ENCODE measurements at places on chromosomes 2 and 18.

GRCh38 chr2:99868260-99868659, 274.1 kb downstream of the AFF3 start:
- DNase-seq = no peak

DNA sequence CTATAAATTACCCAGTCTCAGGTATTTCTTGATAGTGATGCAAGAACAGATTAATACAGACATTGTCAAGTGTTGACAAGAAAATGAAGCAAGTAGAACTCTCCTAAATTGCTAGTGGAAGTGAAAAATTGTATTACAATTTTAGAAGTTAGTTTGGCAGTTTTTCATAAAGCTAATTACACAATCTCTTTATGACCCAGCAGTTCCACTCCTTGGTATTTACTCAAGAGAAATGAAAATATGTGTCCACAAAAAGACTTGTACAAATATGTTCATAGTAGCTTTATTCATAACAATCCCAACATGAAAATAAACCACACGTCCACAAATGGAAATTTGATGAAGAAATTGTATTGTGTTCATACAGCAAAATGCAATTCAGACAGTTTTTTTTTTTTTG, 49.4 kb downstream of the PDE1A start:
- no peak for DNase-seq

- no peak for DNase-seq
These were observed 10.6 kb downstream of the SUPT7L start for GRCh38 chr2:27652790-27653189.

GRCh38 chr18:62751341-62751821, 36.0 kb downstream of the PHLPP1 start:
- peak; percentile 46 for DNase-seq

GRCh38 chr2:171847627-171848026, 46.4 kb downstream of the SLC25A12 start:
- no peak for DNase-seq

- no peak for DNase-seq
These were observed 120.1 kb downstream of the IRS1 start for GRCh38 chr2:226679389-226680065.

- no peak for DNase-seq
These were observed 90.2 kb downstream of the EHD3 start for GRCh38 chr2:31324016-31324633.

DNA sequence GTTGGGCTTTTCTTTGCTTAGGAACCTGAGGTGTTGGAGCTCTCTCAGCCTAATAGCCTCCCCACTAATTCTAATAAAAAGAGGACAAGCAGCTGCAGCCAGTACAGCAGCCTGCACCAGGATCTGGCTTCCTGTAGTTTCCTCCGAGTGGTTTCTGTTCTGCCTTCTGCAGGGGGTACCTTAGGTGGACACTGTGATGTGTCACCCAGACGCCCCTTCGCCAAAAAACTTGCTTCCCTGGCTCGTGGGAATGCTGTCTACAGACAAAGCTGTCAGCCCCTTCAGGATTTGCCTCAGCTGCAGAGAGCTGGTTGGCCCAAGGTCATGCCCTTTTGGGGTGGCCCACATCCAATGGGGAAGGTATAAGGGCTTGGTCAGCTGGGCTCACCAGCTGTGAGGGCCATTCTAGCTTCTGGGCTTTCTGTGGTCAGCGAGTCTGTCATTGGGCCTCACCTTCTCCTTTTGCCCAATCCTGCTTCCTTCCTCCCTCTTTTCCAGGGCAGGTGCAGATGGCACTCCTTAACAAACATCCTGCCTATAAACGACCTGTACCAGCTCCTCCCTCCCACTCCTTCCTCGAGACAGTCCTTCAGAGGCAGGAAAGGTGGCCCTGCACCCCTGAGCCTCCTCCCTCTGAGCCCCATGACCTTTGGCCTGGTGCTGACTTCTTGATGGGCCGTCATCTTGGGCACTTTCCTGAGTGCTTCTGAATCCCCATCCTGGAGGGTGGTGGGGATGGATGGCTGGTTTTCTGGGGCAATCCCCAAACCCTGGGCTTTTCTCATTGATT, 44.0 kb upstream of the ROCK2 start:
- DNase-seq = no peak

DNA sequence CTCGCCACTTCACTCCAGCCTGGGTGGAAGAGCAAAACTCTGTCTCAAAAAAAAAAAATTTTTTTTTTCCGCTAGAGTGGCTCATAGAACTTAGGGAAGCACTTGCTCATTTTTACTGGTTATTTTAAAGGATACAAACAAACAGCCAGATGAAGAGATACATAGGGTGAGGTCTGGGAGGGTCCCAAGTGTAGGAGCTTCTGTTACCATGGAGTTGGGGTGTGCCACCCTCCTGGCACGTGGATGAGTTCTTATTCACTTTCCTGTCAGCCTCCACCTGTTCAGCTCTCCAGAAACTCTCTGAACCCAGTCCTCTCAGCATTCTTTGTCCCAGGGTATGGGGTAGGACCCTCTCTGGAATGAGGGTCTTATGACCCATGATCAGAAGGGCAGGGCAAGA, 4.9 kb upstream of the MAT2A start:
- no peak for DNase-seq

GRCh38 chr2:28411166-28411755, 18.6 kb downstream of the FOSL2 start:
- DNase-seq = no peak

- no peak for DNase-seq
These were observed 541.1 kb downstream of the SATB2 start for GRCh38 chr2:198916548-198917080.

DNA sequence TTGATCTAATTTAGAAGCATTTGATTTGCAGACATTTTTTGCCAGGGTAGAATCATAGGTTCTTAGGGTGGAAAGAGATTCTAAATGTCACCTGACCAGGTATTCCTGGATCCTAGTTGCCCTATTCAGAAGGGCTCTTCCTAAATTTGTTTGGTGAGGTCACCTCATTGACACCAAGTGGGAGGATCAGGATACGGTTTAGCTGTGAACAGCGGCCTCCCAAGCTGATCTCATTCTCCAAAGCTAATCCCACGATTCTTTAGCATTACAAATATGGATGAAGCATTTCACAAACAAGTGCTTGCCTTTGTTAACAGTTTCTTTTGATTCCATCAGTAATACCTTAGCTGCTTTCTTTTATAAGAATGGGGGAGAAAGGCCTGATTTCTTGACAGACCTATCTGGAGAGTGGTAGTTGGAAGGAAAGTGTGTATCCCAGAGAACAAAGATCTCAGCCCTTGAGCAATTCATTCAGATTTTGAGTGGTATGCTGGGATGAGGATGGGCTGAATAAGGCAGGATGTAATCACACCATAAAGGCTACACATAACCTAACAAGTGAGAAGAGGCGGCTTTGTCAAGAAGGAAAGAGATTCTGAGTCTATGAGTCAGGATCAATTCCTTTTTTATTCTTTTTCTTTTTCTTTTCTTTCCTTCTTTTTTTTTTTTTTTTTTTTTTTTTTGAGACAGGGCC, 16.6 kb downstream of the KCTD1 start:
- DNase-seq = no peak

- DNase-seq = no peak
These were observed 59.8 kb upstream of the SLC8A1 start for GRCh38 chr2:40511661-40512213.

DNA sequence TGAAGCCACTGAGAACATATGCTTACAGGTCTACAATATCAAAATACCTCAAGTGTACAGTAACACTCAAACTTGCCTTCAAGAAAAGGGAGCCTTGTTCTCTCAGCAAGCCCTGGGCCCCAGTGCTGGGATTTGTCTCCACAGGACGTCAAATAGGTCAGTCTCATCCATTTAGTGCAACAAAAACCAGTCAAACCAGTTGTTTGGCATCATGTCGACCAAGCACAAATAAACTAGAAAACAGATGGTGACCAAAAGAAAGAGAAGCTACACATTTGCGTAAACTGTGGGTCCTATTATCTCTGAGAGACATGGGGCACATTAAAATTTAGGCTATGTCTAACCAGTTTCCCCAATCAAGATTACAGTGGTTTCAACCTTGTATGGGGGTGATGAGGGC, 182.6 kb upstream of the PKDCC start:
- DNase-seq = no peak

GRCh38 chr2:190277234-190278112, 42.2 kb downstream of the HIBCH start:
- no peak for DNase-seq

GRCh38 chr2:211128287-211128686, 571.9 kb downstream of the CPS1 start:
- no peak for DNase-seq

- DNase-seq = no peak
These were observed 1.2 kb upstream of the EN1 start for GRCh38 chr2:118848381-118849225.

DNA sequence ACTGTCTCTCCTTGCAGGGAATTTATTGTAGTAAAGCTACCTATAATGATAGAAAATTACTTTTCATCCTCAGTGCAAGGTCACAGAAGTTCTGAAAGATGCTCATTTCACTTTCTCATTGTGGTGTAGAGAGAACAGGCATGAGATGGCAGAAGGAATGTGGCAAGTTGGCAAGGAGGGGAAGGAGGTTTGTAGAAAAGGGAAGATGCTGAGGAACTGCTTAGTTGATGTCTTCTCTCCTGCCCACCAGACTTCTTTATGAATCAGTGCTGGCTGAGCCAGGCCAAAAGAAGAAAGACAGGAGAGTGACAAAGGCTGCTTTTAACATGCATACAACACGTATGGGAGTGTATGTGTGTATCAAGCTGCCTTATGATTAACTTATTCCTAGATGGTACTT, 164.4 kb downstream of the PRPF40A start:
- DNase-seq = no peak

GRCh38 chr2:37625156-37625555, 46.3 kb downstream of the CDC42EP3 start:
- no peak for DNase-seq

- DNase-seq = no peak
These were observed 150.7 kb upstream of the LMAN1 start for GRCh38 chr18:59509481-59510442.

- DNase-seq = no peak
These were observed 1.1 kb upstream of the PREB start for GRCh38 chr2:27135478-27135955.

DNA sequence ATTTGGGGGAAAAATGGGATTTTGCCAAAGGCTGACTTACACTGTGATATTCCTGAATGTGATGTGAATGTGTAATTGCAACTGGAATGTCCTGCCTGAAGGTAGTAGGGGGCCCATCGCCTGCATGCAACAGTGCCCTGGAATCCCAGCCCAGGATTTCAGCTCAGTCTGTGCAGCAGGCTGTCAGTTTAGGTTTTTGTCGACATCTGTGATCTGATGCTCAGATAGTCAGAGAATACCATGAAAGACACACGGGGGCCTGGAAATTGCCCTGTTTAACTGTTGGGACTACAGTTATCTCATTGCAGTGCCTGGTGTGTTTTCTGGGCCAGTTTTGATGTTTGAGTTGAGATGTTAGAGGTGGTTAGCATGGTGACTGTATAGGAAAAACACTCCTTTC, 84.5 kb upstream of the HK2 start:
- no peak for DNase-seq

GRCh38 chr2:141341444-141341843, 789.4 kb downstream of the LRP1B start:
- DNase-seq = no peak

DNA sequence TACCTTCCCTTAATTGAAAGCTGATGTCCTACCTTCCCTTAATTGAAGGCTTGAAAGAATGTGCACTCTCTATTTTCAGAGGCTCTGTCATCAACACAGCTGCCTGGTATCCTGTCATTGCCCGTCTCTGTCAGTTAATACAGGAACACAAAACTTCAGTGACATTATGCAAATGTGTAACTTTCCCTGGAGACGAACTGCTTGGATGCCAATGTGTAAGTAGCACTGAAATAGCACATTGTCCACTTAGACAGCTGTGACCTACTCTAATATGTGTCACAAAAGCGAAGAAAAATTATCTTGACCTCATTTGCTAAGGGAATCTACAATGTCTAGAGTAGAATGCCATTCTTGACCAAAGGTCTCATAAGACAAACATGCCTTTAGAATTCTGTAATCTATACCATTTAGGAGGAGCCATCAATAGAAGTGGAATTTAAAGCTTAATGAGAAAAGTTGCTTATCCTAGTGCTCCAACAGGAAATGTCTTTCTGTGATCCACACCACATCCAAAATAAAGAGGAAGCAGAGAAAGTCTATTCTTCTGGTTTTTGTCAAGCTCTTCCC, 138.1 kb downstream of the BARD1 start:
- DNase-seq = no peak

GRCh38 chr2:198347946-198348345, 543.6 kb downstream of the PLCL1 start:
- no peak for DNase-seq

GRCh38 chr2:61906186-61906470, 654 bp downstream of the COMMD1 start:
- no peak for DNase-seq

DNA sequence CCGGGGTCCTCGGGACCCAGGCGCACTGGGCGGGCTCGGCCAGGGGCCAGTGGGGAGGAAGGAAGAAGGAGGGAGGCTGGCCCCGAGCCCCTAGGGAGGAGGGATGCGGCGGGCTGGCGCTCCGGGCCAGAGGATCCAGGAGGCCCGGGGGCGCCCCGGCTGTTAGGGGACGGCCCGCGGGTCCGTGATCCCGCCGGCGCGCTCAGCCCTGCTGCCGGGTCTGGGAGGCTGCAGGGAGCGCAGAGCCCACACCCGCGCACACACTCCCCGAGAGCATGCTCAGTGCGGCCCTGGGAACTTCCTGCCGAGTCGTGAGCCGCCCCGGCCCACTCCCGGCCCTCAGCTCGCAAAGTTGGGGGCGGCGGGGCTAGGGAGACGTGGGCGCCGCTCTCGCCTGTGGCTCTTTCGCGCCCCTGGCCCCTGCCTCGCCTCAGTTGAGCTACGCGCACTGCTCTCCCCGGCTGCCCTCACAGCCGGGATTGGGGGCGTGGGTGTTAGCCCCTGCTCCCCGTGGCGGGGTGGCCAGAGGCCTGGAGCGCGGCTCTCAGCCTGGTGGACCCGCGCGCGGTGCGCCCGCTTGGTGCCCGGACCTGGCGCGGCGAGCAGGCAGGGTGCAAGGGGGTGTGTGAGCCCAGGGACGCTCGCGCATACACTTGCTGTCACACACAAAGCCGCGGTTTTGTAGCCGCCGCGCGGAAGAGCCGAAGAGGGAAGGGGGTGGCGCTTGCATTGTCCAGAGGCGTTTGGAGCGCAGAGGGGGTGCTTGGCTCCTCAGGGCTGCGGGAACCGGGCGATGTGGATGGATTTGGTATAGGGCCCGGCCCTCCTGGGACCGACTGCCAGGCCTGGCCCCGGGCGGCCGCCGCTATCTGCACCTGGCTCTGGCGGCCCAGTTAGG, 132.9 kb upstream of the MGAT5 start:
- peak; percentile 57 for DNase-seq

DNA sequence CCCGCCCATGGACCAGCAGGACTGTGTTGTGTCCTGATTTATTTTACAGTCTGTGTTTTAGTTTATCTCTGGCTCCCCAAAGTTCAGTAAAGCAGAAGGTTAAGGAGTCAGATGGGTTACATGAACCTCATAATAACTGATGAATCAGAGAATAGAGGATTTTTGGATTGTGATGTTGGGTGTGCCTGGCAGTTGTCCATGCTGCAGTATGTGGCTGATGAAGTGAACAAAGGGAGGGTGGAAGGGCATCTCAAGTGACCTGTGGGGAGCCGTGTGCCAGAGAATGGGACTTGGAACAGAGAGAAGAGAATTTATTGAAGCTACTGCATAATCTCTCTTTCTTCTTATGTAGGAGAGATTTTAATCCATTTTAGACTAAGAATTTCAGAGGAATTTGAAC, 145.5 kb downstream of the MAP4K4 start:
- DNase-seq = no peak
